ENCODE measurements at places on chromosomes 2 and 18.

GRCh38 chr2:205758500-205758899, 76.2 kb downstream of the NRP2 start:
- no peak for DNase-seq
- H3K4me1 ChIP-seq: peaks cover 64% of the 10 kb centered on the region
- H3K4me3 ChIP-seq: no peak overlapping the region
- peaks cover 5% of the 10 kb centered on the region for H3K27me3 ChIP-seq
- no peaks in the 10 kb centered on the region for H3K36me3 ChIP-seq
- H3K27ac ChIP-seq: peak overlapping the region; percentile 77

DNA sequence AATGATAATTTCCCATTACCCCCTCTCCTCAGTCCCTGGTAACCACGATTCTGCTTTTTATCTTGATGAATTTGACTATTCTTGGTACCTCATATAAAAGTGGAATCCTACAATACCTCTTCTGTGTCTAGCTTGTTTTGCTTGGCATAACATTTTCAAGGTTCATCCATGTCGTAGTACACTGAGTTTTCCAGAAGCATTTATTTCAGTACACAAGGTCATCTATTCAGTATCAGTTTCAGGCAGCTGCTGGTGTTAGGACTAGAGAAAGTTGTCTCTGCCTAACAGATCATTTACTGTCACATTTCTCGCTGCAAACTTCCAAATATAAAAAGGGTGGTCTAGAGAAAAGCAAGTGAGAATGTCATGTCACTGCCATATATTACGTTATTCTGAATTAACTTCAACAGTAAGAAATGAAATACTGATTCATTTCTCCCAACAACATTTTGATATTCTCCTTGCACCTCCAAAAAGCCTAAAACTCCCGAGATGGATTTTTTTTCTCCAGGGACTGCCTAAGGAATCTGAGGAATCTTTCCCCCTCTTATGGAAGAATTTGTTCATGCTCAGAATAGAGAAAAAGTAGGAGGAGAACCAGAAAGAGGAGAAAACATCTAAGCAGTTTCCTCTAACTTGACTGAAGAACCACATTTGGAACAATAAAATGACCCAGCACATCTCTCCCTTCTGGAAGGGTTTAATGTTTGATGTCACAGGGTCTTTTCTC, 36.0 kb downstream of the CDK15 start:
- peaks cover 57% of the 10 kb centered on the region for H3K4me1 ChIP-seq
- DNase-seq: no peak
- no peak overlapping the region for H3K27ac ChIP-seq
- H3K27me3 ChIP-seq: no peaks in the 10 kb centered on the region
- peaks cover 55% of the 10 kb centered on the region for H3K36me3 ChIP-seq

- peak overlapping the region; percentile 52 for H3K4me3 ChIP-seq
- peak overlapping the region; percentile 81 for H3K27ac ChIP-seq
- H3K27me3 ChIP-seq: no peaks in the 10 kb centered on the region
- peaks cover 43% of the 10 kb centered on the region for H3K4me1 ChIP-seq
- no peak for DNase-seq
These were observed 235.1 kb downstream of the NCKAP5 start for GRCh38 chr2:133333181-133333580.

DNA sequence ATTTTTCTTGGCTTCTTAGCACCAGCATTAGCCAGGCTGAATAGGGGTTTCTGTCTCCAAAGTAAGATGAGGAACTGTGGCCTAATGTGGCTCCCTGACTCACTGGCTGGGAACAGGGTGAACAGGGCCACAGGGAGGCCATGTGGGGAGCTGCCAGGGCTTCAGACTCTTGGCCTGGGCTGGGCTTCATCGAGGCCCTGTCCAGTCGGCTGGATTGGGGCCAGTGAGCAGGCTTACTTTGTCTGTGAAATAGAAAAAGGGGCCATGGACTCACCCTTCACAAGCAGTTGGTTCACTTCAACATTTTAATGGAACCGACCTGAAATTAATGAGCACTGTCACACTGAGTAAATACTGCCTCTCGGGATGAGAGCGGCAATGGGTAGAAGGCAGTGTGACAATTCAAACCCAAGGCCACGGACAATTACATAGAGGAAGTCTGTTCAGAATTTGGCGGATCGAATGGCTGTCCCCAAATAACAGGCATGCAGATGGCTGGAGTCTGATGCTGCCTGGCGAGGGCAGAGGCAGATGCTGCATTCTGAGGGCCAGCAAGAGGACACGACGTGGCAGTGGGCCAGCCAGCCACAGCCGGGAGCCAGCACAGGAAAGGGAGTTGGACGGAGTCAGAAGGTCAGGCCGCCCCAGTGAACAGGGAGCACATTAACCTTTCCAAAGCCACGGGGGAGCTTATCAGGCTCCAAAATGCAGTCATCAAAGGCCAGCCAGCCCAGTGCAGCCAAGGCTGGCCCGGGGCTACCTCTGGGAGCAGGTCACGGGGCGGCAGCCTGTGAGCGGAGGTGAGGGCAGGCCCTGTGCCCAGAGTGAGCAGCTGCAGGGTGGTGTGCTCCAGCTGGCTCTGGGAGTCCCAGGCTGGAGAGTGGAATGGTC, 146.6 kb upstream of the REV1 start:
- H3K27ac ChIP-seq: no peak overlapping the region
- H3K36me3 ChIP-seq: peaks cover 8% of the 10 kb centered on the region
- H3K27me3 ChIP-seq: peaks cover 21% of the 10 kb centered on the region
- no peak overlapping the region for H3K4me3 ChIP-seq
- no peak for DNase-seq

DNA sequence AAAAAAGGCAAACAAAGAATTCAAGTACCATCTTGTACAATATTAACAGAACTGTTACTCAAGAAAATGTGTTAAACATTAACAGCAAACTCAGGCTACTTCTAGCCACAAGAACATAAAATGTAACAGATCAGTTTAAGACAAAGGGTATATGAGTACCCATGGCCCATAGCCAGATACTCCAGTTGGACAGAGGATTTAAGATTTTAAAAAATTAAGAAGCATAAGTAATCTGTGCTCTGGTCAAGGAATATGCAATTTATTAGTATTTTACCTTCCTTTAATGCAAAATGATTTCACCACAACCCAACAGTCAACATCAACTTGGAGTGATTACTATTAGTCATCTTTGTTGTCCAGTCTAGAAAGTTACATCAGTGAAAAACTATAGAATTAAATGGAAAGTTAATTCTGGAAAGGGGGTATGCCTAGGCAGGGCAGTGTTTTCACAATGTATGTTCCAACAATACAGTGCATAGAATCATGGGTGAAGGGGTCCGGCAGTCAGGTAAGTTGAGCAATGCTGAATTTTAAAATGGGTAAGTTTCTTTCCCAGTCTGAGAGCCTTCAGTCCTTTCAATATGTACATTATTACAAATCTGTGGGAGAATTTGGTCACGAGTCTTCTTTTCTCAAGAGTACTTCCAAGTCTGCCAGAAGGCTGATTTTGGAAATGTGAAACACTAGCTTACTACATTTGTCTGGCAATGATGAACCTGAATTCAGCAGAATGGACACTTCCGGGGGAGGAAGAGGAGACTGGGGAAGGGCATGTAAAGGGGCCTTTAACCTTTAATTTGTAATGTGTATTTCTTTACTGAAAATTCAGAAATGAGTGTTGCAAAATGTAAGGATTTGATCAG, 34.5 kb downstream of the SFT2D3 start:
- H3K36me3 ChIP-seq: peaks cover 23% of the 10 kb centered on the region
- peaks cover 34% of the 10 kb centered on the region for H3K4me1 ChIP-seq
- H3K4me3 ChIP-seq: no peak overlapping the region
- H3K27me3 ChIP-seq: no peaks in the 10 kb centered on the region

DNA sequence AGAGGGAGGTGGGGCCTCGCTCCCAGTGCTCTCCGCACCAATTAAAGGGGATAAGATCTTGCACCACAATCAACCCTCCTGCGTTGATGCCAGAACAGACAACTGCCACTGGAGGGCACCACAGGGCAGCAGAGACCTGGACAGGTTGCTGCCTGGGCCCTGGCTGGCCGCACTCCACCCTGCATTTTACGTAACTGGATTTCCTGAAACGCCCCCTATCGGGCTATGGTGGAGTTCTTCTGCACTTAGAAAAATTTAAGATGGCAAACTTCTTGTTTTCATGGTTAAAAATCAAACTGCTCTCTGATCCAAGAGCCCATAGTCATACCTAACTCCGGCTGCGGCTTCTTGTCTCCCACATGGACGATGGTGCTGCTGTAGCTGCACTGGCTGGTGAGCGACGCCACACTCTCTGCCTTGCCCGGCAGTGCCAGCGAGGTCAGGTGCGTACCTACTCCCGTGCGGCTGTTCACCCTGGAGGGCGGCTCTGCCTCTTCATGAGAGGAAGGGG, 16.8 kb upstream of the HES6 start:
- H3K27ac ChIP-seq: no peak overlapping the region
- DNase-seq: peak; percentile 77
- H3K27me3 ChIP-seq: no peaks in the 10 kb centered on the region
- H3K4me3 ChIP-seq: no peak overlapping the region

- H3K27ac ChIP-seq: no peak overlapping the region
- no peaks in the 10 kb centered on the region for H3K27me3 ChIP-seq
- H3K36me3 ChIP-seq: peaks cover 17% of the 10 kb centered on the region
- no peak for DNase-seq
- H3K4me1 ChIP-seq: peaks cover 16% of the 10 kb centered on the region
These were observed 83.3 kb downstream of the LCLAT1 start for GRCh38 chr2:30530346-30530745.

DNA sequence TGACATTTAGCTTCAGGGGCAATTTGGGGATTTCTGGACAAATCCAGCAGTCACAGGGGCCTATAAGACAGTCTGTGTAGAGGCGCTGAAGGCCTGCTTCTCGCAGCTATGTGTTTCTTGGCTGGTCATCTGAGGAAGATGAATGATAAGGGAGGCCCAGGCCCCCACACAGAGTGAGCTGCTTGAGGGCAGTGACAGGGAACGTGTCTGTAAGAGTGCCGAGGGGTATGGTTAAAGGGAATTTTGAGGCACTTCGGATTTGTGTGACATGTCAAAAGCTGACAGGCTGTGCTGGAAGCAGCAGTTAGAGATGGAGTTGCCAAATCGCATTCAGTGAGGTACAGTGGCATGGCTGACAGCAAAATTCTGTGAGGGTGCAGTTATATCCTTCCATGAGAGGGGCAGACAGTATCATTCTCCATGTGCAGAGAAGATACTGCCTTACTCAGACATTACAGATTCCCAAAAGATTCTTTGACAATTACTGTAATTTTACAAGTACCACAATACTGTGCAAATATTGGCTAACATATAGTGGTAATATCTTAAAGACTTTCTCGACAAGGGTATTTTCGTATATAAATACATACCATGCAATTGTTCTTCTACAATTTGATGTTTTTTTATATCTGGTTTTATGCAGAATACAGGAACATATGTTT, 74.0 kb downstream of the CERS6 start:
- H3K36me3 ChIP-seq: no peaks in the 10 kb centered on the region
- DNase-seq: no peak
- H3K27me3 ChIP-seq: no peaks in the 10 kb centered on the region
- peaks cover 56% of the 10 kb centered on the region for H3K4me1 ChIP-seq

GRCh38 chr2:197079832-197080555, 153.5 kb upstream of the PGAP1 start:
- no peaks in the 10 kb centered on the region for H3K27me3 ChIP-seq
- no peak overlapping the region for H3K4me3 ChIP-seq
- peaks cover 27% of the 10 kb centered on the region for H3K4me1 ChIP-seq
- H3K36me3 ChIP-seq: no peaks in the 10 kb centered on the region
- DNase-seq: no peak
- no peak overlapping the region for H3K27ac ChIP-seq
